ENCODE measurements at places on chromosomes 2 and 18.

- peaks cover 92% of the 10 kb centered on the region for H3K36me3 ChIP-seq
- H3K27me3 ChIP-seq = no peaks in the 10 kb centered on the region
- H3K27ac ChIP-seq = no peak overlapping the region
- no peak for DNase-seq
Observed at GRCh38 chr2:32780961-32781360, 153.1 kb downstream of the TTC27 start.

- peak; percentile 1 for DNase-seq
- H3K4me1 ChIP-seq = no peaks in the 10 kb centered on the region
- H3K36me3 ChIP-seq = no peaks in the 10 kb centered on the region
- H3K27me3 ChIP-seq = no peaks in the 10 kb centered on the region
- no peak overlapping the region for H3K4me3 ChIP-seq
Observed at GRCh38 chr2:240920783-240921231, 14.7 kb downstream of the CROCC2 start.

DNA sequence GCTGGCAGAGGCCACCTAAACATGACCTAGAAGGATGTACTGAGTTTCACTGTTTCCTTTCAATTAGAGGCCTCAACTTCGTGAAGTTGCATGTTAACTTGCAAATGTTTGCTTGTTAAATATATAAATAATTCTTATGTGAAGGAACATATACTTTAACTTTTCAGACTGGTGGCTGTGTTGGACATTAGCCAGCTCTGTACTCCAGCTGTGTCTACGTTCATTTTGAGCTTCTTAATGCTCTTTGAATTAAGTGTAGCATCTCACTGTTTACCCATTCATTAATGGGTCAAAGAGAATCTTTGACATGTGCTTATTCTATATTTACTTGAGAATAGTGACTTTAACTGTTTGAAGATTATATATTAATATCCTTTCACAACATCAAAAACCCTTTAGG is 823.2 kb upstream of the ID2 start:
- H3K27me3 ChIP-seq = peaks cover 2% of the 10 kb centered on the region
- no peak overlapping the region for H3K27ac ChIP-seq
- no peaks in the 10 kb centered on the region for H3K4me1 ChIP-seq
- no peak for DNase-seq

GRCh38 chr2:29535188-29535587 is 386.2 kb downstream of the ALK start:
- H3K27ac ChIP-seq = no peak overlapping the region
- no peak for DNase-seq
- no peak overlapping the region for H3K4me3 ChIP-seq
- no peaks in the 10 kb centered on the region for H3K4me1 ChIP-seq
- H3K36me3 ChIP-seq = no peaks in the 10 kb centered on the region

GRCh38 chr2:199025146-199025545 is 432.6 kb downstream of the SATB2 start:
- no peaks in the 10 kb centered on the region for H3K4me1 ChIP-seq
- H3K4me3 ChIP-seq = no peak overlapping the region
- H3K36me3 ChIP-seq = no peaks in the 10 kb centered on the region

GRCh38 chr2:1077911-1078310 is 127.3 kb downstream of the SNTG2 start:
- H3K4me1 ChIP-seq = no peaks in the 10 kb centered on the region
- peak overlapping the region; percentile 52 for H3K27ac ChIP-seq
- no peak overlapping the region for H3K4me3 ChIP-seq
- no peak for DNase-seq
- no peaks in the 10 kb centered on the region for H3K27me3 ChIP-seq

DNA sequence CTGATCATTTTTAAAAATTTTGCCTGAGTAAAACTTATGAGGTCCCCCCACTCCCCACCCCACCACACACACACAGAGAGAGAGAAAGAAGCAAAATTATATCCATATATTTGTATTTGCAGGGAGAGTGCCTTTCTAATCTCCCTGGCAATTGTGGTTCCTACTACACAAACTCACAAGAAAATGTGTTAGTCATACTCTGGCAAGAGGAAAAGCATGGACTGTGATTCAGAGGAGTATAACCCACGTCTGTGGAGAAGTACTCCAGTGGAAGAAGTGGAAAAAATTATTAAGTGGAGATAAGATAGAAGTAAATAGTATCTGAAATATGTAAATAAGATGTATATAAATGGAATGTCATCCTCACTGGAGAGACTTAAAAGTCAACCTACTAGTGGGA is 114.0 kb downstream of the DSEL start:
- peaks cover 2% of the 10 kb centered on the region for H3K4me1 ChIP-seq
- peaks cover 2% of the 10 kb centered on the region for H3K27me3 ChIP-seq
- H3K27ac ChIP-seq = no peak overlapping the region
- no peak for DNase-seq
- no peak overlapping the region for H3K4me3 ChIP-seq
- H3K36me3 ChIP-seq = peaks cover 2% of the 10 kb centered on the region

GRCh38 chr2:30348825-30349224 is 98.2 kb upstream of the LCLAT1 start:
- DNase-seq = no peak
- H3K4me3 ChIP-seq = no peak overlapping the region
- H3K36me3 ChIP-seq = no peaks in the 10 kb centered on the region
- H3K27me3 ChIP-seq = no peaks in the 10 kb centered on the region
